MCF 10A (cell line): ENCODE measurements at places on chromosomes 6 and 20. TPM values are rescaled to one million over a fixed set of nuclear protein-coding genes. Genes with fewer than 3 reads are reported as not detected.

CRISP2 gene
- total RNA-seq = not detected in 2 replicates

CCN5 gene
- 0.93 and 1.4 TPM in 2 replicates for total RNA-seq

GRM4 gene
- total RNA-seq = not detected in 2 replicates

C20orf144 gene
- 0.12 and 0.21 TPM in 2 replicates for total RNA-seq

ADIG gene
- total RNA-seq = not detected in 2 replicates

IL17F gene
- total RNA-seq = not detected in 2 replicates

CUL7 gene
- total RNA-seq = 22.7 and 31.4 TPM in 2 replicates

DNA sequence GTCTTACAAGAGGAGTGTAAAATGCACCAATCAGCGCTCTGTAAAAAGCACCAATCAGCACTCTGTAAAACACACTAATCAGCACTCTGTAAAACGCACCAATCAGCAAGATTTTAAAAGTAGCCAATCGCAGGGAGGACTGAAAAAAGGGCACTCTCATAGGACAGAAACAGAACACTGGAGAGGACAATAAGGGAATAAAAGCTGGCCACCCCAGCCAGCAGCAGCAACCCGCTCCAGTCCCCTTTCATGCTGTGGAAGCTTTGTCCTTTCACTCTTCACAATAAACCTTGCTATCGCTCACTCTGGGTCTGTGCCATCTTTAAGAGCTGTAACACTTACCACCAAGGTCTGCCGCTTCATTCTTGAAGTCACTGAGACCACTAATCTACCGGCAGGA lies 1.7 kb upstream of the AIG1 start:
- DNase-seq = no peak
- peaks cover 24% of the 10 kb centered on the region for H3K4me1 ChIP-seq
- H3K27ac ChIP-seq = peak overlapping the region; percentile 97
- H3K36me3 ChIP-seq = no peaks in the 10 kb centered on the region
- no peaks in the 10 kb centered on the region for H3K27me3 ChIP-seq

GRCh38 chr6:27623103-27623502 lies 150.2 kb upstream of the ZNF184 start:
- H3K4me3 ChIP-seq = no peak overlapping the region
- no peak overlapping the region for H3K27ac ChIP-seq
- peaks cover 1% of the 10 kb centered on the region for H3K36me3 ChIP-seq
- peaks cover 2% of the 10 kb centered on the region for H3K4me1 ChIP-seq
- no peaks in the 10 kb centered on the region for H3K27me3 ChIP-seq

DNA sequence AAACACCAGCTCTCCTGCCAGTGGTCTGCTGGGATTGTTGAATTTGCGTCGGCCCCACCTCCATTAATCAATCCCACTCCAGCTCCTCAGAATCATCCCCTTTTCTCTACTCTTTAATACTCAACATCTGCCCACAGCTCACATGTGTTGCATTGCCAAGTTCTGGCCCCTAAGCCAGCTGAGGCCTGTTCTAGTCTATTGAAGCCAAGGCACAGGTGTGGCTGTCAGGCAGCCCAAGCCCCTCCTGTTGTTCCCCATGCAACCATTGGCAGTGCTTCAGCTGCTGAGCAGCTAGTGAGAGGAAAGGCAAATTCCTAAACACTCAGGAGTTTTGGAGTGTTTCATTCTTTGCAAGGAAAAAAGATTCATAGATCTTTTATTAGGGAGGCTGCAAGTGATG lies 128.0 kb upstream of the NT5E start:
- H3K4me1 ChIP-seq = no peaks in the 10 kb centered on the region
- H3K27ac ChIP-seq = no peak overlapping the region
- H3K4me3 ChIP-seq = no peak overlapping the region
- H3K27me3 ChIP-seq = no peaks in the 10 kb centered on the region
- no peaks in the 10 kb centered on the region for H3K36me3 ChIP-seq

DNA sequence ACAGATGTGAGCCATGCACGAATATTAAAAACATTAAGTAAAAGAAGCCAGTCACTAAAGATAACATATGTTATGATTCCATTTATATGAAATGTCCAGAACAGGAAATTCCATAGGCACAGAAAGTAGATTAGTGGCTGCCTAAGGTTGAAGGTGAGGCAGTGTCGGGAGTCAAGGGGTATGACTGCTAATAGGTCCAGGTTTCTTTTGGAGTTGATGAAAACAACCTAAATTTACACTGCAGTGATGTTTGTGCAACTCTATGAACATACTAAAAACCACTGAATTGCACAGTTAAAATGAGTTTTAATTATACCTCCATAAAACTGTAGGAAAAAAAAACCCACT lies 14.4 kb downstream of the SRPK1 start:
- no peak overlapping the region for H3K27ac ChIP-seq
- peaks cover 13% of the 10 kb centered on the region for H3K4me1 ChIP-seq
- no peaks in the 10 kb centered on the region for H3K27me3 ChIP-seq
- no peak for DNase-seq

DNA sequence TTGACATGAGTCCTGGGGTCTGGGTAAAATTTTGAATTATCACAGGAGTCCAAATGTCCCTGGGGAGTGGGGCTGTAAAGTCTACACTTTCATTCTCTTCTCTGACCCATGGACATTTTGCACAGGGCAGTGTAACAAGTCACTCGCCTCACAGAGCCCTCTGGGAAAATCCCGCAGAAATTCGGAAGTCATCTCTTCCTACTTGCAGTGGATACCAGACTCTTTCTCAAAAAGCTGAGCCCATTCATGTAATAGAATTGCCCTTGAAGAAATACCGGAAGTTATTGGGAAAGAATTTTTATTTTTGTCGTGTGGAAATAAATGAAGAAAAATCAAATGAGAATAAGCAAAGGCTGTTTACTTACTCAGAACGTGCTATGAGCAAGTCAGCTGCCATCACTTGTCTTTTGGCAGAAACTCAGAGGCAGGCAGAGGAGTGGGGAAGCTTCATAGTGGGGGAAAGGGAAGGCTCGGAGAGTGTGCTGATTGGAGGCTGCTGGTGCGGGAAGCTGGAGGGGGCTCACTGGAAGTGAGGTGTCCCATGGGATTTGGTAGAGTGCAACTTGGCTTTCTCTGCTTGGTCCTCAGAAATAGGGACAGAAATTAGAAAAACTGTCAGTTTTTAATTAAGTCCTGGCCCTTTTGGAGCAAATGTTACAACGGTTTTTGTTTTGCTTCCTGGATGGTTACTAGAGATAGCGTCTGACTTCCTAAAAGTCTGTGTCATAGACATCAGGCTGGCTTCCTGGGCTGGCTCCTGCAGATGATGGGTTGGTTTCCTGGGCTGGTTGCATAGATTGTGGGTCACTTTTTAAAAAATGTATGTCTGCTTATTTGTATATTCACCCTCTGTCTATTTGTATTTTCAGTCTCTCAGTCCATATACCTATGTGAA lies 79.8 kb upstream of the EEF1E1 start:
- H3K36me3 ChIP-seq = no peaks in the 10 kb centered on the region
- no peaks in the 10 kb centered on the region for H3K27me3 ChIP-seq
- no peak overlapping the region for H3K4me3 ChIP-seq
- H3K4me1 ChIP-seq = peaks cover 20% of the 10 kb centered on the region
- no peak for DNase-seq
- H3K27ac ChIP-seq = no peak overlapping the region

GRCh38 chr6:47481806-47482205 lies 4.2 kb downstream of the CD2AP start:
- no peak for DNase-seq
- no peaks in the 10 kb centered on the region for H3K36me3 ChIP-seq
- peaks cover 52% of the 10 kb centered on the region for H3K4me1 ChIP-seq
- no peaks in the 10 kb centered on the region for H3K27me3 ChIP-seq

GRCh38 chr20:50356962-50357782 lies 153.0 kb upstream of the PTPN1 start:
- no peak overlapping the region for H3K27ac ChIP-seq
- H3K27me3 ChIP-seq = no peaks in the 10 kb centered on the region
- no peaks in the 10 kb centered on the region for H3K36me3 ChIP-seq
- no peak overlapping the region for H3K4me3 ChIP-seq
- no peak for DNase-seq
- peaks cover 21% of the 10 kb centered on the region for H3K4me1 ChIP-seq

DNA sequence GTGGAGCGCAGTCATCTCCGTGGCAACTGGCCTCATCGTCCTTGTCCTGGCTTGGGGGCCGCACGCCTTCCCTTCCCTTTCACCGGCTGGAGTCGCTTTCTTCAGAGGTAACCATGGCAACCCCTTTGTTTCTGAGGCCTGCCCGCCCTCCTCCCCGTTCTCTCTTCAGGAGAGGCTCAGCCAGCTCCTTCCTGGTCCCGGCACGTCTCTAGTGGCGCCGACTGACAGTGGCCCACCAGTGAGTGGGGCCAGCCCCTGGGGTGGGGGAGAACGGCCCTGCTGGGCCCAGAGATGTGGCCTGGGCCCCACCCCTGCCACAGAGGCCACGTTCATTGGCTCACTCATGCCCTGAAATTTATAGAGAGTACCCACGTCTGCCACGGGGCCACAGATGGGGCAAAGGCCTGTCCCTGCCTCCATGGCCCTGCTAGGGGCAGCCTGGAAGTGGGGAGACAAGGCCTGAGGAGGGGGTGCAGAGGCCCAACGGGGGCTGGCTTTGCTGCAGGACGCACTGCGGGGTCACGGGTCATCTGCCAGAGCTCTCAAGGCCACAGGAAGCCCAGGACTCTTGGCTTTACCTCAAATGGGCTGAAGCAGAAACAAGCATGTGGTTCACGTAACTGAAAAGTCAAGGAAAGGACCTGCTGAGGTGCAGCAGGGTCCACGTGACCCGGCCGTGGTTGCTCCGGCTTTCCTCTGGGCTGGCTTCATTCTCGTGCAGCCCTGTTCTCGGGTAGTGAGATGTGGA lies 1.4 kb upstream of the OSBPL2 start:
- no peak overlapping the region for H3K4me3 ChIP-seq
- H3K36me3 ChIP-seq = no peaks in the 10 kb centered on the region
- peaks cover 6% of the 10 kb centered on the region for H3K4me1 ChIP-seq
